ENCODE measurements at places on chromosomes 5 and 9.

- no peak for DNase-seq
Measured at GRCh38 chr9:94593459-94594345, at the start of gene FBP2. TSS of gene FBP2 (minus strand) at chr9:94593824. CDS start at chr9:94593726, 98 bp downstream.

DNA sequence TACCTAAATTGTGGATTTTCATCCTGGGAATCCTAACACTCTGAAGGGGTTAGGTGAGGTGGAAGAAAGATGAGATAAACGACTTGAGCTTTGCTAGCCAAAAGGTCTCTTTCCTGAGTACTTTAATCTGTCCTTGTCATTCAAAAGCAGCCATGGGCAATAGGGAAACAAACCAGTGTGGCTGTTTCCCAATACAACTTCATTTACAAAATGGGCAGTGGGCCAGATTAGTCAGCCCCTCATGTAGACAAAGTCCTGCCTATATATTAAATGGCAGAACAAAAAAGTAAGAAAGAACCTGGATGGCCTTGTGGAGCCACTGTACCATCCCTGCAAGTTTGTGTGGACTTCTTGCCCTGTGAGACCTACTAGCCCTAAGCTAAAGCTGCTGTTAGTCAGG, 51.0 kb upstream of the NFIL3 start:
- DNase-seq = no peak

- no peak for DNase-seq
Measured at GRCh38 chr9:88372103-88372654, 16.1 kb upstream of the SPIN1 start.

GRCh38 chr5:157651623-157652376, 438 bp downstream of the SOX30 start:
- peak; percentile 69 for DNase-seq

DNA sequence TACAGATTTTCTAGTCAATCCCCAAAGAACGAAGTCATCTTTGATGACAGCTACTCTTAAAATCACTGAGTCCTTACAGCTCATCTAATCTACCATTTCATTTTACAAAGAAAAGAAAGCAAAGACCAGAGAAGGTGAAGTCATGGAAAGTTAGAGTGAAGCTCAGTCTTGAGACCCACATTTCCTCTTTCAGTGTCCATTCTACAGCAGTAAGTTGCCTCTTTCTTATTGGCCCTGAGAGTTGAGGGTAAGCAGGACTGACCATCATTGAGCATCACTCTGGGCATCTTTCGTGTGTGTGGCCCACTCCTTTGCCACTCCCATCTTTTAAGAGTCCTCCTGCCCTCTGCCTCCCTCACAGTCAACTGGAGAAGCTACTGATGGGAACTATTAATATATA, 251.8 kb upstream of the NR4A3 start:
- no peak for DNase-seq

GRCh38 chr9:124730772-124731171, 40.3 kb downstream of the NR6A1 start:
- no peak for DNase-seq

GRCh38 chr5:147309621-147310020, 74.8 kb downstream of the STK32A start:
- no peak for DNase-seq

DNA sequence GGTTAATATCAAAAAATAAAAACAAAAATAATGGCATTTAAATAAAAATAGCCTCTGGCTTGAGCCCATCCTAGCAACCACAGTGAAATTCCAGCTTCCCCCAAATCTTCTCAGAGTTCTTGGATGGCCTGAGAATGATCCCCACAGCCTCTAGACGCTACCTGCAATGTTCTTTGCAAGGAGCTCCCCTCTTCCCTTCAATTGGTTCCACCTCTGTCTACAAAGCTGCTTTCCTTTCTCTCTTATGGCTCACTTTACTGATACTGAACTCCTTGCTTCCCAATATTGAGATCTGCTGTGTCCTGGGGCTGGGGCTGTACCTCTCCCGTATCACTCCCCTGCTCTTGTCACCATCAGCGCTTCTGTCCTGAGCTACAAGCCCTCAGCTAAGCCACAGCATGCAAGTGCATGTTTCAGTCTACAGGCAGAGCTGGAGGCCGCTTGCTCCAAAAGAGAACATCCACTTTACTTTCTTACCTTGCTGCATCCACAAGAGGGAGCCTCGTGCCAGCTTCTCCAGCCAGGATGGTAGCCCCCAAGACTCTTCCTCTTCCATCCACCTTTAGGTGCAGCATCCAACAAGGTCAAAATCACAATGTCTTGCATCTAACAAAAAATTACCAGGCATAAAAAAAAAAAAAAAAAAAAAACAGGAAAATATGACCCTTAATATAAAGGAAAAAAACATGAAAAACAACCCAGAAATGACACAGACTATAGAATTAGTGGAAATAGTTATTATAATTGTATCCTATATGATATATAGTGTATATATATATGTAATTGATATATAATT, 57.4 kb upstream of the PRSS3 start:
- peak; percentile 61 for DNase-seq

DNA sequence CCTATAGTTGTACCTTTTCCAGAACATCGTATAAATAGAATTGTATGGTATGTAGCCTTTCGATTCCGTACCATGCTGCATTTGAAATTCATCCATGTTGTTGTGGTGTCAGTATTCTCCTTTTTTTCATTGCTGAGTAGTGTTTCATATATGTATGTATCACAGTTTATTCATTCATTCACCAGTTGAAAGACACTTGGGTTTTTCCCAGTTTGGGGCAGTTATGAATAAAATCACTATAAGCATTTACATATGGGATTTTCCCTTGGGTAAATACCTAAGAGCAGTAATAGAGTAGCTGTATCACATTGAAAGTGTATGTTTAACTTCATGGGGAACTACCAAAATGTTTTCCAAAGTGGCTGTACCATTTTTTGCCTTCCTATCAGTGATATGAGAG, 16.1 kb upstream of the FKTN start:
- no peak for DNase-seq

DNA sequence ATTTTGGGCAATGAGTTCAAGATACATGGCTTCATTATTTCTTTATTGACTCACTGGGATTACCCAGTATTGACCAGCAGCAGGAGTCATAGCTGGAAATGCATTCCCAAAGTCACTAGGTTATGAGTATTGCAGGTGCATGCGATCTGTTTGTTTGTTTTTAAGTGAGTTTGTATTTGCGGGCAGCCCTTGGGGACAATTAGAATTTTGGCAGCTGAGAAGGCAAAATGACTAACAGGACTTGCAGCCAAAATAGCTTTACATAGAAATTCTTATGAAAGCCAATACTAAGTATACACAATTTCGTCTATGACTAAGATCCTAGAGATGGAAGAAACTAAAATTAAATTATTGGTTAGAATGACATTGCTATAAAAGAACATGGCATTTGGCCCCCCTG, 18.1 kb upstream of the RGMB start:
- peak; percentile 79 for DNase-seq

DNA sequence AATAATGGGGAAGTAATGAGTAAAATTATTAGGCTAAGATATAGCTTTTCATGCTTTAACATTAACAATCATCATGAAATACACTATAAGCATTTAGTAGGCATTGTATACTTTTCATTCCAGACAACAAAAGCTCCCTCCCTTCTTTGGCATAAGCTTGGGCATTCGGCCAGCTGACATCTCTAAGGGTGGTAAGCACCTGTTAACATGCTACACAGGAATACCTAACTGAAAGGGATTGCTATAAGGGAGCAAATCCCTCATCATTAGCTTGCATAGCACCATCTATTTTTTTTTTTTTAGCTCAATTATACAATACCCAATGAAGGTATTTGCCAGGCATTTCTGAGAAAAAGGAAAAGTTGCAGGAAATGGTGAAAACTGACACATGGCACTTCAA, 16.6 kb downstream of the STRBP start:
- no peak for DNase-seq

DNA sequence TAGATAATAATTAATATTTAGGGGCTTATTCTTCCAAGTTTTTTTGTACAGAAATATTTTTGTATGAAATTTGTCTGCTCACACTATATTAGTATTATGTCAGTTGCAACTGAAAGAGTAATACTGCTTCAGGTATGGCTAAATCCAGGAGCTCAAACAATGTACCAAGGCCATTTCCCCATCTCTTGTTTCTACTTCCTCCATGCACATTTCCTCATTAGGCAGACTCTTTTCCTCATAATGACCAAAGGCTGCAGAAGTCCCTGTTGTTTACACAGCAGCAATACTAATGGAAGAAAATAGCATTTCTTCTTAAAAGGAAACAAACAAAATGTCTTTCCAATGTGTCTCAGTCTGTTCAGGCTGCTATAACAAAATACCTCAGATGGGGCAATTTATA, 9.2 kb upstream of the OTULINL start:
- DNase-seq = no peak

DNA sequence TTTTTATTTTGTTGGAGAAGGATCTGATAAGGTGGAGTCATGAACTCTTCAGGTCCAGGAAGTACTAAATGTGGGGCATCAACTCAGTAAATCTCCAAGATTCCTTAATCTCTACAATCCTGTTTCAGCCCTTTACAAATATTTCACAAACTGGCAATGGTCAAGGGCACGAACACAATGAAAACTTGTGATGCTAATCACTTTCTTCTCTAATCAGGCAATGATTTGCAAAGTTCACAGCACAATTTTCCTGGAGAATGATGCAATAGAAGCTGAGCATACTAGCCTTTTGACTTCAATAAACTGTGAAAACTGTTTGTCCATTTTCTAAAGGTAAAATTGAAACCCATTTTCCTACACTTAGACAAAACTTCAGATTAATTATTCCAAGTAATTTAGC, 16.9 kb downstream of the GDF9 start:
- DNase-seq = no peak

DNA sequence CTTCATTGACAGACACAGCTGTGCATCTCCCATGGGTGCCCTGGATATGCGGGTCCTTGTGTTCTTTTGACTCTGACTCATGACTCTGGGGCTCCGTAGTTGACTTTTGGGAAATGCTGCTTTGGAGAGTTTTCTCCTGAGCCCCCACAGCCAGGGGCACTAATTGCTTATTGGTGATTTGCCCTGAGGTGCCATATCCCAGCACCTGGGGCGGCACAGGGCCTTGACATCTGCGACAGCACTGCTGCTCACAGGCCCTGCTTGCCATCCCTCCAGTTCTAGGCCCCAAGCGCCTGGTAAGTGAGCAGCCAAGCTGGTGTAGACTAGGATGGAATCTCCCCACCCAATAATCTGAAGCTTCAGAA, 75.1 kb downstream of the AMBP start:
- DNase-seq = no peak

GRCh38 chr5:56520986-56521730, 288.0 kb upstream of the ANKRD55 start:
- no peak for DNase-seq

- DNase-seq = peak; percentile 77
Measured at GRCh38 chr9:34664281-34665066, 2.0 kb upstream of the CCL27 start.

- DNase-seq = no peak
Measured at GRCh38 chr5:96663608-96664007, 1.4 kb downstream of the CAST start.

- no peak for DNase-seq
Measured at GRCh38 chr9:124216474-124217176, 41.1 kb upstream of the NEK6 start.

DNA sequence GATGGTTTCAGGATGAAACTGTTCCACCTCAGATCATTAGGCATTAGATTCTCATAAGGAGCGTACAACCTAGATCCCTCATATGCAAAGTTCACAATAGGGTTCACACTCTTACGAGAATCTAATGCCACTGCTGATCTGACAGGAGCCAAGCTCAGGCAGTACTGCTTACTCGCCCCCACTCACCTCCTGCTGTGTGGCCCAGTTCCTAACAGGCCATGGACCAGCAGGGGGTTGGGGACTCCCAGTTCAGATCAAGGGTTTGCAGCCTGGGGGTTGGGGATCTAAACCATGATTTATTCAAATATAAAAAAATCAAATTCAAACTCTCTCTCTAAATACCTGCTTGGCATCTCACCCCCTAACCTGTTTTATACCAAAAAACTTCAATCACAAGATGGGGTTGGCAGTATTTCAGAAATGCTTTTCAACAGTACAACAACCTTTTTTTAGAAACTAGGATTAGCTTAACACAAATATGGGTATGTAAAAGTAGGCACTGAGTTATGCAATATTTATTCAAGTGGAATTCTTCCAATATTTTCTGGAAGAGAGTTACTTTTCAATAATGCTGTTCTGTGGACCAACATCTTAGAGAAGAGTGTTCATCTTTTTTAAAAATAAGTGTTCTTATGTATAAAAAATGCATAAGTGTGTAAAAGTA, 30.1 kb upstream of the SLC12A2 start:
- DNase-seq = peak; percentile 59

DNA sequence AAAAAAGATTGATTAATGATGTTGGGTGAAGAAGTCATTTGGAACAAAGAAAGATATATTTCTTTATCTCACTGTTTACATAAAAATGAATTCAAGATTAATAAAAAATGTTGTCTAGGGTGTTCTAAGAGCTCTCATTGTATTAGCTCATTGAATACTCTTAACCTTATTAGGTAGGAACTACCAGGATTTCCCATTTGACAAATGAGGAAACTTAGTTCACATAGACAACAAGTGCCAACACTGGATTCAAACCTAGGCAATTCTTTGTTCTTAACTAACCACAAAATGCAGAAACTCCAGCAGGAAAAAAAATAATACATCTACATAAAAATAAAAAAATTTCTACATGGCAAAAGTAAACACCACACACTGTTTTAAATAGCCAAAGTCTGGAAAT, 175.8 kb downstream of the RAPGEF6 start:
- DNase-seq = no peak

DNA sequence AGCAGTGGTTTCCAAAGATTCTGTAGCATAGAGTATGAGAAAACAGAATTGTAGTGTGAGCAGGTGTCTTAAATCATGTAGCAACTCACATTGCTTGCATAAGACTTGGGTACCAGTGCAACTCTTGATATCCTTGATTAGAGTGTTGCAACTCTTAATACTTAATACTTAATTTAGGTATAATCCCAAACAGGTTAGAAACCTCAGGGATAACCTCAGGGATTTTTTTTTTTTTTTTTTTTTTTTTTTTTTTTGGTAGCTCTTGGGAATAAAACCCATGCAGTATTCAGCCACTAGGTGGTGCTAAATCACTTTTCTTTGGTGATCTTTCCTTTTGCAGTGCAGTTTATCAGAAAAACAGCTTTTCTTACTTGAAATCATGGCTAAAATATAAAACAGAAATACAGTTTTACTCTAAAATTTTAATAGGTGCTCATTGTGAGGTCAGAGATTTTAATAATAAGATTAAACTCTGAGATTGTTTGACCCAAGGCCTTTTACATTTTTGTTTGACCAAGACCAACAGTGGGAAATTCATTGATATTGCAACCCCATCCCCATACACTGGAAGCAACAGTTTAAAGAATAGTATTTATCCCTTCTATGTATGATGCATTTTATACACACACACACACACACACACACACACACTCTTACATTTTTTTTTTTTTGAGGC, 55.3 kb downstream of the ERAP1 start:
- peak; percentile 63 for DNase-seq

DNA sequence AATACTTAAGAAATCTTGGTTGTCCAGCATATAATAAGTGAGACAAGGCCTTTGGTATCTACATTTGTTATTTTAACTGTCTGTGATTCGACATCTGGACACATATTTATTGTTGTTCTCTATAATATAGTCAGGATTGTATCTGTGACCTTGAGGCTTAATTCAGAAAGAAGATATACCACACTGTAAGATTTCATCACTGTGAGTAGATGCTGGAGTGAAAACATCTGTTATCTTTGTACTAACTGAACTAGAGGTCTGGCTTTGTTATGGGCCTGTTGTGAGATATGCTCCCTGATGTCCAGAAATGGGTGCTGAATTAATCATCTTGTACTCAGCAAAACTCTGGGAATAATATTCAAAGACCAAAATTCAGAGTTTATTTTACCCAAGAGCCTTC, 148.5 kb downstream of the ISOC1 start:
- DNase-seq = peak; percentile 43

Measured in fibroblast of skin of scalp (primary cell).